ENCODE measurements at places on chromosomes 6 and 20. TPM values are rescaled to one million over a fixed set of nuclear protein-coding genes. Genes with fewer than 3 reads are reported as not detected.

- peaks cover 22% of the 10 kb centered on the region for H3K36me3 ChIP-seq
- H3K27ac ChIP-seq: peak overlapping the region; percentile 85
- peaks cover 36% of the 10 kb centered on the region for H3K4me1 ChIP-seq
- H3K27me3 ChIP-seq: no peaks in the 10 kb centered on the region
Observed at GRCh38 chr20:32201977-32202363, 5.6 kb downstream of the PLAGL2 start.

The KCNQ2 gene
- 0.28 TPM for total RNA-seq

GRCh38 chr6:73329201-73329600, 24.9 kb downstream of the DPPA5 start:
- H3K4me3 ChIP-seq: no peak overlapping the region
- H3K36me3 ChIP-seq: no peaks in the 10 kb centered on the region
- no peak for DNase-seq
- no peaks in the 10 kb centered on the region for H3K4me1 ChIP-seq

- no peaks in the 10 kb centered on the region for H3K36me3 ChIP-seq
- no peak overlapping the region for H3K4me3 ChIP-seq
Observed at GRCh38 chr6:5997420-5997987, 9.2 kb downstream of the NRN1 start.

The RAET1L gene
- total RNA-seq: not detected

- H3K27me3 ChIP-seq: no peaks in the 10 kb centered on the region
- H3K36me3 ChIP-seq: no peaks in the 10 kb centered on the region
- no peak overlapping the region for H3K4me3 ChIP-seq
- H3K4me1 ChIP-seq: no peaks in the 10 kb centered on the region
Observed at GRCh38 chr6:72521684-72522083, 100.2 kb upstream of the KCNQ5 start.

GRCh38 chr20:49727894-49728885, 14.5 kb upstream of the B4GALT5 start:
- H3K36me3 ChIP-seq: no peaks in the 10 kb centered on the region
- H3K27ac ChIP-seq: no peak overlapping the region
- no peak for DNase-seq
- no peaks in the 10 kb centered on the region for H3K27me3 ChIP-seq
- H3K4me1 ChIP-seq: peaks cover 1% of the 10 kb centered on the region

DNA sequence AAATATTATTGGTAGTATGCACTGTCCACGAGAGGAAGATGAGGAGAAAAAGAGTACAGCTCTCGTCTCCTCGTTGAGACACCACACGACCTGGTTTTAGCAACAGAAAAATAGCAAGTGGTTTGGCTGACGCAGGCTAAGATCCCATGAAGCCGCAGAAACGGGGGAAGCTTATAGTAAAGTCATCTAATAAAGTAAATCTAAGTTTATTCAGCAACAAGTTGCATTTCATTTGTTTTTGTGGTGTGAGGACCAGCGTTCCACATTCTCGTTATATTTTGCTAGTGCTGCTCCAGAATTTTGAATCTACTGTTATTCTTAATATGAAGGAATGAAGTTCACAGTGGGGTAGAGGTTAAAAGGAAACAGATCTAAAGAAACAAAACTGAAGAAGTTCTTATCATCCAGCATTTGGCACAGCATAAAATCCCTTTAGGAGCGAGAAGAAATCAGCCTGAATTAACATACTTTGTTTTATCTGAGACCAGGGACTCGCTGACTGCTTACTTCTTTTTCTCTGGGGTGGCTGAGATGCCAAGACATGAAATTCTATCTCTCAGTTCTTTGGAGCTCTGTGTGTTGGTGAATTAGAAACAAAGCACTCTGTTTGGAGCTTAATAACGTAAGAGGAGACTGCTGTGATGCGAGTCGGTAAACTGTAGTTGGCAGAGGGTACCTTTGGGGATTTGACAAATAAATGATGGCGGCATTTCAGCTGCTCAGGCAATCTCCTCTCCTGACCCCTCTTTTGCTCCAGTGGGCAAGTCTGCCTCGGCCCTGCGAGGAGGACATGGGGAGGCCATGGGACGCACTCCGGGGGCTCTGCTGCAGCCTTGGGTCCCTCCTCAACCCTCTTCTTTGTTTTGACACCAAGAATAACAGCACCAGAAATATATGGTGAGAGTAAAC, 24.9 kb upstream of the IRF4 start:
- no peaks in the 10 kb centered on the region for H3K4me1 ChIP-seq
- peaks cover 5% of the 10 kb centered on the region for H3K27me3 ChIP-seq
- no peaks in the 10 kb centered on the region for H3K36me3 ChIP-seq
- H3K27ac ChIP-seq: no peak overlapping the region
- H3K4me3 ChIP-seq: no peak overlapping the region

GRCh38 chr6:36039112-36039511, 11.5 kb downstream of the MAPK14 start:
- H3K27me3 ChIP-seq: no peaks in the 10 kb centered on the region
- peaks cover 40% of the 10 kb centered on the region for H3K4me1 ChIP-seq
- H3K4me3 ChIP-seq: no peak overlapping the region
- H3K27ac ChIP-seq: no peak overlapping the region

DNA sequence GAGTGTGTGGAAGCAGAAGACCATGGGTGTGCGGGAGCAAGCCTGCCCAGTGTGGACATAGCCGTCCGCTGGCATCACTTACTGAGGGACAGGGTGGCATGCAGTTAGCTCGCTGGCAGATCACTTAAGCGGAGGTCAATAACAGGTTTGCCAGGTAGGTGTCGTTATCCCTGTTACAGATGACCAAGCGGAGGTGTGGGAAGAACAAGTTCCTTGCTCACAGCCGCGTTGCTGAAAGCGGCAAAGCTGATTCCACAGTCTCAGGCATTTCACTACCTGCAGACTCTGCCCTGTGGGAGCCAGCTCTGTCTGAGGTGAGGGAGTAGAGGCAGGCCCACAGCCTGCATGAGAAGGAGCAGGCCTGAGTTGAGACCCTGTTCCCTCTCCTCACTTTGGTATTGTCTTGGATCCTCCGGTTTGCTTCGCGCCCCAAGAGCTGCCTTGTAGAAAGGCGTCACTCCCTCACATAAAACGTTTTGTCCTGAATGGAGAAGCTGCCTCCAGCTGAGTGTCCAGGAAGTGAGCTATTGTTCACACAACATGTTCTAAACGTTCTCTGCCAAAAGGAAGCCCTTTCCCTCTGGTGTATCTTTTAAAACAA, 96.9 kb downstream of the TCP11 start:
- peak; percentile 67 for DNase-seq
- no peaks in the 10 kb centered on the region for H3K27me3 ChIP-seq
- H3K27ac ChIP-seq: peak overlapping the region; percentile 94
- no peaks in the 10 kb centered on the region for H3K36me3 ChIP-seq

The TRPC4AP gene
- 44.0 TPM for total RNA-seq
